ENCODE measurements at places on chromosomes 2 and 18.

DNA sequence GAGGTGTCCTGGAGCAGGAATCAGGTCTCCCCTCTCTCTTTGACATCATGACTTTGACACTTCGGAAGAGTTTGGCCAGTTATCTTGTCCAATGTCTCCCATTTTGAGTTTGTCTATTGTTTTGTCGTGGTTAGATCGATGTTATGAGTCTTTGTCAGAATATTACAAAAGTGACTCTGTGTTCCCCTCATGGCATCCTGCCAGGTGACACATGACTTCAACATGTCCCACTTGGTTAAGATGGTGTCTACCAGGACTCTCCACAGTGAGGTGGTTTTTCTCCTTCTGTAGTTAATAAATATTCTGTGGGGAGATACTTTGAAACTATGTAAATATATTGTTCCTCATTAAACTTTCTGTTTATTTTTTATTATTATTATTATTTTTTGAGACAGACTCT is 76.6 kb upstream of the BZW1 start:
- DNase-seq: no peak

DNA sequence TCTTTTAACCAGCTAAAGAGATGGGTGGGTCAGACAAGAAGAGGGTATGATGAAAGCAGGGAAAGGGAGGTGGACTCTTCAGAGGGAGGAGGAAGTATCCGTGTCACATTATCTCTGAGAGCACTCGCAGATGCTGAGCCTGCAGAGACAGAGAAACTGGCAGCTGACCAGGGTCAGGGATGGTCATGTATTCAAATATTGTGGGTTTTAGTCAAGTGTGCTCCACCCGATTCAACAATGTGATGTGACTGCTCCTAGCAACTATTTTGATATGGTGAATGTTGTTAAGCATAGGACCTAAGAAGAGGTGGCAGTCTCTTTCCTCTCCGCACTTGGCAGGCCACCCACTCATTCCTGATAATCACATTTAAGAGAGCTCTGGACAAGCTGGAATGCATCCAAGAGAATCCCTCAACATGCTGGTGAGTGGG is 1.3 kb upstream of the CLIP4 start:
- DNase-seq: no peak

DNA sequence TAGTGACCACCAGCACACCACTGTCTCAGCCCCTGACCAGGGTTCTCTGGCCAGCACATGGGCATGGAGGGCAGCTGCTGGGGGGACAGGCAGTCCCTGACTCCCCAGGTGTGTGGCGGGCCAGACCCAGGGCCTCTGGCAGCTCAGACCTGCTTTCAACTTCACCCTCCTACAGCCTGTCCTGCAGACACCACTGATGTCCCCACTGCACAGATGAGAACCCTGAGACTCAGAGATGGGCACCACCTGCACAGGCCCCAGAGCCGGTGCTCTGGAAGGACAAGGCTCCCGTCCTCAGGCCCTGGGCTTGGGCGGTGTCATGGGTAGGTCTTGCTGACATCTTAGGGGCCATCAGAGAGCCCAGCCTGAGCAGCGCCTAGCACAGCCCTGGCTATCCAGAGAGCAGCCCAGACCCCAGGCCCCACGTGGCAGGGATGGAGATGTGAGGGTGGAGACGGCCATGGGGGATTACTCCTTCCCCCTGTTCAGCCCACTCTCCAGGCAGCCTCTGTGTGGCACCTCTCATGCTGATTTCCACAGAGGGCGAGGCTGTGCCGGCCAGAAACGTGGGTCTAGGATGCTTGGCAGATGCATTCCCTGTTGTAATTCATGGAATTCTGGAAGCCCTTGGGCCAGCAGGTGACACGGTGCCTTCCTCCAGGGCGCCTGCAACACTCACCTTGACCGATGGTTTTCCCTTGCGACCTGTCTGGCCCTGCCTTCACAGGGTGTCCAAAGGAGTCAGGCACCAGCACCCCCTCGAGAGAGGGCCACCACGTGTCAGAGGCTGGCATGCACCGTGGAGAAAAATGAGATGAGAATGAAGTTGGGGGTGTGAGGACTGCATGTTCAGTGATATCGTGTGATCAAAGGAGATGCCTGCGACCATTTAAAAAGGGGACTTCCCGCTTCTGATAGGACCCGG is 61.2 kb upstream of the GLI2 start:
- no peak for DNase-seq

GRCh38 chr2:124874219-124874618 is 849.1 kb downstream of the CNTNAP5 start:
- DNase-seq: no peak

DNA sequence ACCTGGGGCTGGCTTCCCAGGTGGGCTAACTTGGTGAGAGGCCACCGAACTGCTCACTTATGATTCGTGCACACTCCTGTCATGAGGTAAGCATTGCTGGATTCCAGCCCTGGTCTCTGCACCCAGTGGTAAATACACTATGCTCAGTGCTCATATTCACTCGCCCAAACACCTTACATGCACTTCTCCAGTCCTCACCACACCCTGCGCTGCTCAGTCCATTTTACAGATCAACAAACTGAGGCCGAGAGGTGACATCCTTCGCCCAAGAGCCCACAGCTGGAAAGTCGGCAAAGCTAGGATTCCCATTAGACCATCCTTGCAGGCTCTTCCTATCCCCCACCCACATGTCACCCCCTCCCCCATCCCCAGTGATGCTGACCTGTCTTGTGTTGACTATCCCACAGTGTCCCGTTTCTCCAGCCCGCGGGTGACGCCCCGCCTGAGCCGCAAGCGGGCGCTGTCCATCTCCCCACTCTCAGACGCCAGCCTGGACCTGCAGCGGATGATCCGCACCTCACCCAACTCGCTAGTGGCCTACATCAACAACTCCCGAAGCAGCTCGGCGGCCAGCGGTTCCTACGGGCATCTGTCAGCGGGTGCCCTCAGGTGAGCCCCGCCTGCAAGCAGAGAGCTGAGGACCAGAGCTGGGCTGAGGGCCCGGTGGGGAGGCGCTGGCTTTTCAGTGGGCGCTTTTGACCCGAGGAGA is 232.8 kb downstream of the GLI2 start:
- no peak for DNase-seq

- DNase-seq: no peak
Measured at GRCh38 chr2:111227716-111228141, 107.0 kb downstream of the BCL2L11 start.

- DNase-seq: no peak
Measured at GRCh38 chr2:136131961-136132824, 14.2 kb upstream of the CXCR4 start.

GRCh38 chr2:40797120-40797519 is 345.2 kb upstream of the SLC8A1 start:
- DNase-seq: no peak

GRCh38 chr2:193796847-193797246 is 1602.1 kb upstream of the TMEFF2 start:
- DNase-seq: no peak

- no peak for DNase-seq
Measured at GRCh38 chr2:45930396-45930792, 278.9 kb downstream of the PRKCE start.

DNA sequence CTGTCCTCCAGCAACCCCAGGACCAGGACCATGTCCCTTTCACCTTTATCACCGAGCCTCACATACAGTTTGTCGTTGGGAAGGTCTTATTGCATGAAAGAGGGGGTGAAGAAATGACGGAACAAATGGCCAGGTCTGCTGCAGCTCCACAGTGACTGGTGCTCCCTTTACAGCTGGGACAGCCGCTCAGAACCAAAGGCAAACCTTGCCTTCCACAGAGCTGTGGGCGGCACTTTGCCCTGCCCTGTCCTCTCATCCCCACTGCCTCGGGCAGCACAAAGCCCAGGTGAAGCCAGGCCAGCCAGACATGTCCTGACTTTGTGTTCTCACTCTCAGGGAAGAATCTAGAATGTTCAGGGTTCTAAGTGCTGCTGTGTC is 961 bp downstream of the GPR55 start:
- no peak for DNase-seq

- no peak for DNase-seq
Measured at GRCh38 chr18:9719421-9719981, 11.4 kb downstream of the RAB31 start.

DNA sequence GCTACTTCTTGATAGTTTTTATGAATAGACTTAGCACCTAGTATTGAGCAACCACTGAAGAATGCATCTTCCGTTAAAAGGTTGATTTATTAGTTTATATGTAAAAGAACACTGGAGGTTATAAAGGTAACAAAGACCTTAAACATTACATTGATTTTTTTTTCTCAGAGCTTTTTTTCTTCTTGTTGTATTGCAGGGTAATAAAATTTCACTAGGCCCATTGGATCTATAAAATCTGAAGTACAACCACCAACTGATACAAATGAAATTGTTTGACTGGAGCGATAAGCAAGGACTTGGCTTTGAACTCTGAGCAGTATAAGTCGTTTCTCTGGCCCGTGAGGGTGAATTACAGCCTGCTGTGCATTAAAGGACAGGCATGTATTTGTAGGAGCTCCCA is 344.0 kb downstream of the LRRTM1 start:
- DNase-seq: no peak

- DNase-seq: no peak
Measured at GRCh38 chr2:101533561-101534148, 58.7 kb upstream of the RFX8 start.

DNA sequence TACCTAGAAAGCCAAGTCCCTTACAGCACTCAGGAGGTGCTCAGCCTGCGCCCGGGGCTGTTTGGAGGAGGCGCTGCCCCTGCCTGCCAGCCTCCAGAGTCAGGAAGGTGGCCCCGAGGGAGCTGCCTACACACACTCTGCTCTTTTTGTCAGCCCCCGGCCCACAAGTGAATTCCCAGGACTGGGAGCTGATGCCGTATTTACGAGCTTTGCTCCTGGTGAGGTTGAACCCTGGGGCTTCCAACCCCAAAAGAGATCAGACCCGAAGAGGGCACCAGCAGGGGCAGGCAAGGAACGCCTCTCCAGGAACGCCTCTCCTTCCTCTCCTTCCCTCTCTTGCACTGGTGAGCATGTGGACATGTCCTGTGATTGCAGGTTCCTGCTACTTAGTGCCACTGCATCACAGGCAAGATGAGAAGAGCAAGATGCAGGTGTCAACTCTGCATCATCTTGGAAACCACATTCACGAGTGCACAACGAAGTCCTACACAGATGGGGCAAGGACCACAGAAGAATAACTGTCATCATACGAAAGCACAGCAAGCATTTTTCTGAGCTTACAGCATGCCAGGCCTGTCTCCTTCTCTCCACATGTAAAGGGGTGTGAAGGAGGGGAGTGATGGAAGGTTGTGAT is 126.7 kb downstream of the NDUFA10 start:
- DNase-seq: no peak

GRCh38 chr2:235936493-235936892 is 231.7 kb downstream of the GBX2 start:
- no peak for DNase-seq
